CD4-positive, alpha-beta memory T cell (primary cell): ENCODE measurements at places on chromosomes 2 and 18. TPM values are rescaled to one million over a fixed set of nuclear protein-coding genes. Genes with fewer than 3 reads are reported as not detected.

- peak; percentile 56 for DNase-seq
- no peaks in the 10 kb centered on the region for H3K36me3 ChIP-seq
- no peaks in the 10 kb centered on the region for H3K27me3 ChIP-seq
- H3K27ac ChIP-seq: no peak overlapping the region
- H3K4me3 ChIP-seq: no peak overlapping the region
Measured at GRCh38 chr18:46281185-46282176, 177.3 kb downstream of the HAUS1 start.

DLGAP1 gene
- total RNA-seq: 0.17 TPM

SP5 gene
- not detected for total RNA-seq

TGFA gene
- 2.9 TPM for total RNA-seq

DNA sequence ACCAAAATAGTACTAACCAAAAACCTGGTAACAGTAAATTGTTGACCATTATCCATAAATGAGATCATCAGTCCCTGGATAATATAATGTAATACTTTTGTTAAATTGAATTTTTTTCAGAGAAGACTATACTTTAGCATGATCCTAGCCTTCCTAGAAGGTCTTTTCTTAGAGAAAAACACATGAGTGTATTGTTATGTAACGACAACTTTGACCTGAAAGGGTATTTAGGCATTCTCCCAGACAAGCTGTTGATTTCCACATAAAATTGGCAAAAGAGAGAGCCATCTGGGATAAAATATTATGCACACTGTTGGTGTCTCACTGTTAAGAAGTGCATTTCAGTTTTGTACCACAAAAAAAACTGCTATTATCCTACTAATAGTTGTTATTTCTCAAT is 120.0 kb upstream of the MAPRE2 start:
- H3K4me1 ChIP-seq: no peaks in the 10 kb centered on the region
- no peaks in the 10 kb centered on the region for H3K27me3 ChIP-seq
- no peak for DNase-seq
